ENCODE measurements at places on chromosomes 12 and 14. TPM values are rescaled to one million over a fixed set of nuclear protein-coding genes. Genes with fewer than 3 reads are reported as not detected.

DNA sequence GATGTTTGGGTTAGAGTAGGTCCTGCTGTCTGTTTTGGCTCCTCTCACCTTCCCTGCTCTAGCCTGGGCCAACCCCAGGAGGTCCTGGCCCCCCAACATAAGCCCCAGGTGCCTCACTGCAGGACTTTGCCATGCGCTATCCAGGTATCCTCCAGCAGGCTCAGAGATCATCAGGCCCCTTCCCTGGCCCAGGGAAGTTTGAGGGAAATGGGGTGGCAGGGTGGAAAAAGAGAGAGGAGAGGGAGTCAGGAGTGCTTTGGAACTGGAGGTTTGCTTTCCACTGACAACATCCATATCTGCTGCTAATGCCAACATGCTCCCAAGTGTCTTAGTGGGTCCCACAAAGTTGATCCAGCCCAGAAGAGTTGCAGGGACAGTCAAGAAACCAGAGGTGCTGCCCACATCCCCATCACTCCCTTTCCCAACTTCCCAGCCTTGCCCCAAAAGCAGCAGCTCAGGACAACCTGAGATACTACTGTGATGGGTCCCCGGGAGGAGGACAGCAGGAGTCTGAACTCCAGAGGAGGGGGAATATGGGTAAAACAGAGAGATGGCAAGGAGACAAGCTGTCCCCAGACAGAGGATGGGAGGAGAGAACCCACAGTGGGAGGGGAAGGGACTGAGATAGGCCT lies 677 bp downstream of the TNS2 start:
- peak overlapping the region; percentile 54 for H3K4me3 ChIP-seq
- H3K36me3 ChIP-seq, result no peaks in the 10 kb centered on the region
- no peaks in the 10 kb centered on the region for H3K27me3 ChIP-seq
- DNase-seq, result no peak

Gene CIROP
- total RNA-seq, result not detected

Gene OVCH1
- total RNA-seq, result not detected

Gene GPR84
- total RNA-seq, result not detected

DNA sequence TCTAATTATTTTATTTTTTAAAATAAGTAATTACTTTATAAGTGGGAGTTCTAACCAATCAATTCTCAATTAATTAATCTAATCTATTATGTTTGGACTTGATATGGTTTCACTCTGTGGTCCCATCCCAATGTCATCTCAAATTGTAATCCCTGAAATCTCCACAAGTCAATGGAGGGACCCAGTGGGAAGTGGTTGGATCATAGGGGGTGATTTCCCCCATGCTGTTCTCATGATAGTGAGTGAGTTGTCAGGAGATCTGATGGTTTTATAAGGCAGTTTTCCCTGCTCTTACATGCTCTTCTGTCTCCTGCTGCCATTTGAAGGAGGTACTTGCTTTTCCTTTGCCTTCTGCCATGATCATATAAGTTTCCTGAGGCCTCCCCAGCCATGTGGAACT lies 836.1 kb downstream of the GALC start:
- H3K4me1 ChIP-seq, result no peaks in the 10 kb centered on the region
- no peak for DNase-seq
- H3K36me3 ChIP-seq, result no peaks in the 10 kb centered on the region

DNA sequence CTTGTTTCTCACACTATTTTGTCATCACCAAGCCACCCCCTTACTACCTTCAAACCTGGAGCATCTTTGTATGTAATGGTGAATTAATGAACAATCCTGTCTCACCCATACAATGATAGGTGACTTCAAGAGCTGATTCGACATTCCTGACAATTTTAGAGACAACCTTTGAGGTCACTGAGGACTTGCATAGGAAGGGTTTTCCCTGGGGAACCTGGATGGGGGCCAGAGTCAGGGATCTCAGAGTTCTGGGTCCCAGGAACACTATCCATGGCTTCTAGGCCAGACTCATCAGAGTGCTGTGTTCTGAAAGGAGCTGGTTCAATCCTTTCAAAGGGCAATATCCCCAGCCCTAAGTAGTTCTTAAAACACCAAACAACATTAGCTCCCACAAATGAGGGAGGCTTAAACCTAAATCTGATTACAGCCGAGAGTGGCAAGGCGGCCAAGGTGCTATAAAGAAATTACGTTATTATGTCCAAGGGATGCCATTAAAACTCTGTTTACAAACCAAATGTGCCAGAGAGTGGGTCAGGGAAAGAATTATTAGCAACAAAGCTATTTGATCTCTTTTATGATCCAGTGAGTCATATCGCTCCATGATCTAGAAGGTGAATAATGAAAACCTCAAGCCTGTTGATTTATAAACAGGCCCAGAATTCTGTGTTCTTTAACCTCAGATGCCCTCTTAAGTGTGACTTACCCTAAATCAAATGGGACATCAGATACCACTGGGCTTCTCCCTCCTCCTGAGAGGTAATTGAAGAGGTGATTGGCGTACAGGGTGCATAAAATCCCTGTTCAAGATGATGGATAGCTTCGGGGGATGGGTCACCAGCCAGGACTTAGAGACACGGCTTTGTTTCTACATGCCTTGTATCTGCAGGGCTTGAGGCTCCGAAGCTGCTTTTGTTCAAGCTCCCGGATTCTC lies 230.2 kb upstream of the TBX3 start:
- H3K4me1 ChIP-seq, result peaks cover 37% of the 10 kb centered on the region
- peak; percentile 57 for DNase-seq
- H3K4me3 ChIP-seq, result no peak overlapping the region
- H3K27ac ChIP-seq, result peak overlapping the region; percentile 8

- no peaks in the 10 kb centered on the region for H3K4me1 ChIP-seq
- no peak overlapping the region for H3K27ac ChIP-seq
- no peaks in the 10 kb centered on the region for H3K27me3 ChIP-seq
- no peaks in the 10 kb centered on the region for H3K36me3 ChIP-seq
- no peak overlapping the region for H3K4me3 ChIP-seq
- peak; percentile 16 for DNase-seq
Observed at GRCh38 chr12:62123721-62124203, 136.4 kb upstream of the USP15 start.

Gene SARNP
- total RNA-seq, result 105 TPM

GRCh38 chr12:118361092-118361404 lies 11.7 kb downstream of the TAOK3 start:
- DNase-seq, result no peak
- peak overlapping the region; percentile 68 for H3K27ac ChIP-seq
- H3K4me1 ChIP-seq, result peaks cover 13% of the 10 kb centered on the region

DNA sequence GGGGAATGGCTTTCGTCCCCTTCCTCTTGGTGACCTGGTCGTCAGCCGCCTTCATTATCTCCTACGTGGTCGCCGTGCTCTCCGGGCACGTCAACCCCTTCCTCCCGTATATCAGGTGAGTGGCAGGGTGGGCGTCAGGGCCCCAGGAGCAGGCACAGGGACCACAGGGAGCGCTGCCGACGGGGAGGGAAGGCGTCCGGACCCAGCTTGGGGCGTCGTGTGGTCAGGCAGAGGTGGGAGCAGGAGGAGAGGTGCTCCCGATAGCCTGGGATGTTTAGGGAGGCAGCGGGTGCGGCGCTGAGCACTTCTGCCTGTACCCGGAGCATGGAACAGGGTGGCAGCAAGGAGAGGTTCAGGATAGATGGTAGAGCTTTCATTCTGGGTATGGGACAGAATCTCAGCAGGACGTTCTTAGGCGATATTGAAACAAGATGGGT lies 444 bp downstream of the DRAM1 start:
- peak overlapping the region; percentile 88 for H3K27ac ChIP-seq
- no peak for DNase-seq
- H3K27me3 ChIP-seq, result no peaks in the 10 kb centered on the region
- H3K36me3 ChIP-seq, result no peaks in the 10 kb centered on the region

Gene PPP1R12A
- 113 TPM for total RNA-seq

GRCh38 chr14:88198446-88198845 lies 124.6 kb downstream of the KCNK10 start:
- no peak overlapping the region for H3K27ac ChIP-seq
- no peak overlapping the region for H3K4me3 ChIP-seq
- no peak for DNase-seq

Gene PPP2R3C
- 24.4 TPM for total RNA-seq

DNA sequence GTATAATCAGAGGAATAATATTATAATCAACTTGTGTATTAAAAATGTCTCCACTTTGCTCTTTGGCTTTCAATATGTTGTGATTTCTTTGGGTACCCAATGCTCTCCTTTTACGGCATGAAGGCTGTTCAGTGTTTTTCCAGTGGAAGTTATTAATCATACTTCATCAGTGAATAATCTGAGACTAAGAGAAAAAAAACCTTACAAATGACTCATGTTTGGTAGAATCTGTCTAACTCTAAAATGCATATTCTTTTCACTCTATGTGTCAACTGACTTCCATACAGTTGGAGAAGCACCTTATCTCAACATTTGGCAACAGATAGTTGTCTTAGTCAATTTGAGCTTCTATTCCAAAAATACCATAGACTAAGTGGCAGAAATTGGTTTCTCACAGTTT lies 82.2 kb downstream of the PTPRO start:
- H3K4me3 ChIP-seq, result no peak overlapping the region
- peaks cover 4% of the 10 kb centered on the region for H3K4me1 ChIP-seq
- H3K36me3 ChIP-seq, result no peaks in the 10 kb centered on the region
- no peaks in the 10 kb centered on the region for H3K27me3 ChIP-seq
